ENCODE measurements at places on chromosomes 1 and 21.

GRCh38 chr1:11842154-11843041 lies 5.2 kb downstream of the NPPA start:
- DNase-seq: no peak

GRCh38 chr1:5619469-5619868 lies 372.8 kb downstream of the NPHP4 start:
- DNase-seq: no peak

GRCh38 chr1:181090641-181091126 lies 2.2 kb downstream of the IER5 start:
- no peak for DNase-seq

DNA sequence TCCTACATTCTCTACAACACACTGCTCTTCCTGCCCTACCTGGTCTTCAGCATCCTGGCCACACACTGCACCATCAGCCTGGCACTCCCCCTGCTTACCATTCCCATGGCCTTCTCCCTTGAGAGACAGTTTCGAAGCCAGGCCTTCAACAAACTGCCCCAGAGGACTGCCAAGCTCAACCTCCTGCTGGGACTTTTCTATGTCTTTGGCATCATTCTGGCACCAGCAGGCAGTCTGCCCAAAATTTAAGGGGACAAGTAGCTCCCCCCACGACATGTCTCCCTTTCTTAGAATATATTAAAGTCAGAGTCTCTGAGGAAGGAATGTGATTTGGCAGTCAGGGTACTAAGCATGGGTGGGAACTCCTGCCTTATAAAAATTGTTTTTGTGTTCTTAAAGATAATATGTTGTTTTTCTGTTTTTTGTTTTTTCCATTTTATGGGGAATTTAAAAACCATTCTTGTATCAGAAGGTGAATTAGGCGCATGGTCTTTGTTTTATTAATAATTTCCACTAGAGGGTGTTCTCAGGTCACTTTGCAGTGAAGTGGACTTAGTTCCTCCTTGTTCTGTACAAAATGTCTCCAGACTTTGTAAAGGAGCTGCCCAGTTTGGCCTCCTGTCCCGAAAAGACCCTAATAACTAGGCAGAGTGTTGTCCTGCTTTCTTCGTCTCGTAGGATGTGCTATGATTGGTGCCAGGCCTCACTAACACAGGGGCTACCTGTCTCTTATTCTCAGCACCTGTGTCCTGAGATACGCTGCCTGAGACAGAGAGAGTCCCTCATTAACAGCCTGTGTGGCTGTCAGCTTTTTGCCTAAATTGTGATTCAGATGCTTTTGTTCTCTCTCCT lies 13.1 kb downstream of the UBIAD1 start:
- no peak for DNase-seq

DNA sequence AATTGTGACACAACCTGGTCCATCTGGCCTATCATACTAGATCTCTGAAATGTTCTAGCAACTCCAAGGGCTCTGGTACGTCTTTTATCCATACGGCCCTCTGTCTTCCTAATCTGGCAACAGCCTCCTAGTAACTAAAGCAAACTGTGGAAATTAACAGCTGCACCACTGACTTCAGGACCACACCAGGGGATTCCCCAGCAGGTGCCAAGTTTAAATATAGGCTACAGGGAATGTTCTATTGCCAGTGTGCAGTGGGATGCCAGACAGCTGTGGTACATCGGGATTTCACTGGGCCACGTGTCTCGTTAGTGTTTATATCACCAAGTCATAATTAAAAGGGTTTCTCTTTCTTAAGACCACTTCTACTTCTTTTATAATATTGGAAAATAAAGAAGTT lies 94.3 kb downstream of the RGS2 start:
- DNase-seq: no peak

DNA sequence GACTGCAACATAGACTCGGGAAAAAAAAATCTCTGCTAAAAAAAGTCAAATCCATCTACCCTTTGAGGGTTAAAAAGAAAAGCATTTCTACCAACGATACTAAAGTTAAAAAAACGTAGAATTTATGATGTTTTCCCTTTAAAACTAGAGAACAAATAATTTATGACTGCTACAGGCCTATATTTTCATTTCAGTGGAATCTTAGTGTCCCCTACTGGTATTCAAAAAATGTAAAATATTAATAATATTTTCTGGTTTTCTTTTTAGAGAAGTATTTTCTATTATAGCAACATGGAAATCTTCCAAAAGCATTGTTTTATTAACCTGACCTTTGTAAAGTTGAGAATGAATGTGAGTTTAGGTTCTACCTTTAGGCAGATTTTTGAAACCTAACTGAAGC lies 1582.2 kb downstream of the MRPL39 start:
- no peak for DNase-seq

GRCh38 chr1:236465959-236466303 lies 57.9 kb upstream of the LGALS8 start:
- DNase-seq: no peak

DNA sequence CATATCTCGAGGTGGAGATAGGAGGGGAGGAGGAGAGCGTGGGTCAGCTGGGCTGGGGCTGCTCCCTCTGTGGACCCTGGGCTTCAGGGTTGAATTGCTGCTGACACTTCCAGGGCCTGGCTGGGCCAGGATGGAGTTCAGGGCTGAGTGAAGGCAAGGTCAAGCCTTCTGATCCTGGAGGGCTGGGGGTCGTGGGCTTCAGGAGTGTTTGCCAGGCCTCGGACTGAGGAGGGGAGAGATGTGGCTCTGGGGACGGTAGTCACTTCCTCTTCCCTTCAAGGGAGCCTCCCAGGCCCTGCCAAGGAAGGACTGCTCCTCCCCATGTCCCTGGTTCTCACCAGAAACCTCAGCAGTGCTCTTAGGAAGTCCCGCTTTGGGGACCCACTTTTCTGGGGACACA lies 12.1 kb upstream of the FAM131C start:
- DNase-seq: no peak

- no peak for DNase-seq
Measured at GRCh38 chr1:237903961-237904360, 13.2 kb upstream of the ZP4 start.

Data from NCI-H1092 (cell line).